Activated CD4-positive, CD25-positive, alpha-beta regulatory T cell (primary cell): ENCODE measurements at places on chromosomes 2 and 18.

DNA sequence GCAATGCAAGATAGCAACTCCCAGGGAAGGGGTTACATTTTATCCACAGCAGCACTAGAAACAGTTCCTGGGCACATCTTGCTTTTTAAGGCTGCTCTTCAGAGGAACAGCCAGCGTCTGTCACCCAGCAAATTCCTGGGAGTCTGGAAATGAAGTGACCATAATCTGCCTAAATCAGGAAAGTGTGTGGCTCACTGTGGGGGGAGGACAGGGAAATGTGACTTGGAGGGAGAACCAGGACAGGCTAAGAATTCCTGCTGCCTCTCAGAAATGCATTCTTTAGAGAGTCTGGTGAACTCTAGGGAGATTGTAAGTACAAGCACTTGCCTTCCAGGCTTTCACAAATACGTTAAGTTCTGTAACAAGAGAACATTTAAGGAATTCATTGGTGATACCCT, 364.3 kb upstream of the SPHKAP start:
- DNase-seq, result no peak

- no peak for DNase-seq
Measured at GRCh38 chr18:48638451-48638850, 99.6 kb downstream of the CTIF start.

DNA sequence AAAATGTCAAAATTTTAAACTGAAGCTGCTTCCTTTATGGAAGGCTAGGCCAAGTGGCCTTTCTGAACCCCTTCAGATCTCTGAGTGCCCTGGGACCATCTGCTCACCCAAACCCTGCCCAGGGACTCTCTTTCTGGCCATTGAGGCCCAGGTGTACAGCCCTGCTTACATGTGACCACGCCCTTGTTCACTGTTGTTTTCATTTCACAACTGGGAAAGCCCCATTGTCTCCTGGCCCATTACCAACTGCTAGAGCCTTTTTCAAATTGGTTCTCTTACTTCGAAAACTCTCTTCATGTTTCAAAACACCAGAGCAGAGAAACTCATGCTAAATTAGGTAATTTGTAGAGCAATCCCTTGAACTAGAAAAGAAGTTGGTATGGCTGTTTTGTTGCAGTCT, 219.5 kb upstream of the TANK start:
- DNase-seq, result no peak

GRCh38 chr2:80322311-80322920, 17.9 kb upstream of the LRRTM1 start:
- no peak for DNase-seq

- DNase-seq, result no peak
Measured at GRCh38 chr2:10348891-10349290, 46.2 kb downstream of the HPCAL1 start.

DNA sequence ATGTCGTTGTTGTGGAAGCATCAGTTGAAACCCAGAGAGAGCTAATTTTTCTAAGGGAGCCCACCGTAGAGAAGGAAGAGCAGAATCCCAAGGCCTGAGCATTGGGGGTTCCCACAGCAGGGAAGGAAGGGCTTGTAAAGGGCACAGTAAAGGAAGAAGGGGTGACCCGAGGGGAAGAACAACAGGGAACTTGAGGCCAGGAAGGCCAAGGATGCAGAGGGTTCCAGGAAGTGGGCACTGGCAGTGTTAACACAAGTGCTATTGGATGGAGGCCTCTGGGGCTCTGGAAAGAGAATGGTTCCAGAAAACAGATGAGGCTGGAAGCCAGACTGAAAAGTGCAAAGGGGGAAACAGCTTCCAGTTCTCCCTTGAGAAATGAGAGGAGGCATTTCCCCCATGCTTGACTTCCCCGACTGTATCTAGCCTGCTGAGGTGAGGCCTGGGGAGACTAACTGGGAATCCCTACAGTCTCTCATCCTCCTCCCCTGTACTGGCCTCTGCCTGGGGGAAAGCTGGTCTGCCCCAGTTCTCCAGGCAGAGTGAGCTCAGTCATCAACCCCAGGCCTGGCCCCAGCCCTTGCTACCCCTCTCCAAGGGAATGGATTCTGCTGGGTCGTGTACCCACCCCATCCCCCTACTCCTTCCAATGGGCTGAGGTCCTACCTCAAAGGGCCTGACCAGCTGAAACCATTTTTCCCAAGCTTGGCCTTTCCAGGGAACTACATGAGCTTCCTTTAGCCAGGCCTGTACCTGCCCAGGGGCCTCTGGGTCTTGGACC, 43.2 kb upstream of the MRPL33 start:
- no peak for DNase-seq

DNA sequence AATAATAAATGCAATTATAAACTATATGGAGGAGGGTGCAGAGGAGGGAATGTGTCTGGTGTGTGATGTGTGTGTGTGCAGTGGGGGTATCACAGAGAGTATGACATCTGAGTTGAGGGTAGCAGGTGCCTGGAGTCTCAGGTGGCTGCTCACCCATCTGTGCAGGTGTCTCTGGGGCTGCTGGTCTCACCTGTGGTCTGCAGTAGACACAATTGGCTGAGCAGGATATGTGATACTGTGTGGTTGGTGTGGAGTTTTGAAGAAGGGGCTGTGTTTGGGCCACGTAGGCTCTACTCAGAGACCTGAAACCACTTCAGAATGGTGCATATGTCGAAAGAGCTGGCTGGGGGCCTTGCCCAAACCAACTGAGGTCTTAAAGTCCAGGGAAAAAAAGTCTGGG, 17.0 kb downstream of the FABP1 start:
- DNase-seq, result no peak

DNA sequence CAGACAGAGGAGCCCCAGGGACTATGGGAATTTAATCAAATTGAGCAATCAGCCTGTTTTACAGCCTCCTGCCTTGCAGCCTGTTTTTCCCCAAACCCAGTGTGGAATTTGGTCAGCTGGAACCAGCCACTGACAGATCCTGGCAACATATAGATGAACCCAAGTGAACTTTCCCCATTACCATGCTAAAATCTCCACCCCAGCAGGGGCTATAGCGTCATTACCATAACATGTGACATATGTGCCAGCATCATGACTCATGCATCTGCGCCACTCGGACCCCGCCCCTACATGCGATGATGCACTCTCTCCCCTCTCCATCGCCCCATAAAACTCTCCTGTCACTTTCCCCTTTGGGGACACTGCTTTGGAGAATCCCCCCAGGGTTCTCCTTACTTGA, 17.3 kb upstream of the FEZ2 start:
- DNase-seq, result no peak

DNA sequence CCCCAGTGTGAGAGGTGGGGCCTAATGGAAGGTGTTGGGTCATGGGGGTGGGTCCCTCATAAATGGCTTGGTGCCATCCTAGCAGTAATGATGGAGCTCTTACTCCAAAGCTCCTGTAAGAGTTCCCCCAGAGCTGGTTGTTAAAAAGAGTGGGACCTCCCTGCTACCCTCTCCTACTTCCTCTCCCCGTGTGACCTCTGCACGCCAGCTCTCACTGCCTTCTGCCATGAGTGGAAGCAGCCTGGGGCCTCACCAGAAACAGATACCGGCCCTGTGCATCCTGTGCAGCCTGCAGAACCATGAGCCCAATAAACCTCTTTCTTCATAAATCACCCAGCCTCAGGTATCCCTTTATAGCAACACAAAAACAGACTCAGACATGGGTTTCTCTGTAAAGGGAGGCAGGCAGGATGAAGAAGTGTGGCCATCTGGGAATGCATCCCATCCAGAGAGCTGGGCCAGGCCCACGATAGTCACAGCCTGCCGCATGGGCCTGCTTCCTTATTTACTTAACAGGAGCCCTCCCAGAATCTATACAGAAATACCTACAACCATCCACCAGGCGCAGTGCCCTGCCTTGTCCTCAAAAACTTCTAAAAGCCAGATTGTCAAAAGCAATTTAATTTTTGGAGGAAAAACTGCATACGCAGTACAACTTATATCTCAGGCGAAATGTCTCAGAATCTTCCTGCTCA, 7.5 kb downstream of the PRLH start:
- no peak for DNase-seq

GRCh38 chr18:12283256-12283655, 24.8 kb upstream of the TUBB6 start:
- DNase-seq, result no peak

GRCh38 chr2:215314896-215315295, 3.0 kb downstream of the ATIC start:
- DNase-seq, result no peak

GRCh38 chr2:217282531-217282930, 422.7 kb upstream of the TNP1 start:
- no peak for DNase-seq

- no peak for DNase-seq
Measured at GRCh38 chr18:9013926-9014373, 88.5 kb upstream of the NDUFV2 start.

- DNase-seq, result no peak
Measured at GRCh38 chr2:119068154-119068725, 90.3 kb downstream of the C1QL2 start.

GRCh38 chr2:202690321-202690900, 55.6 kb downstream of the FAM117B start:
- no peak for DNase-seq

DNA sequence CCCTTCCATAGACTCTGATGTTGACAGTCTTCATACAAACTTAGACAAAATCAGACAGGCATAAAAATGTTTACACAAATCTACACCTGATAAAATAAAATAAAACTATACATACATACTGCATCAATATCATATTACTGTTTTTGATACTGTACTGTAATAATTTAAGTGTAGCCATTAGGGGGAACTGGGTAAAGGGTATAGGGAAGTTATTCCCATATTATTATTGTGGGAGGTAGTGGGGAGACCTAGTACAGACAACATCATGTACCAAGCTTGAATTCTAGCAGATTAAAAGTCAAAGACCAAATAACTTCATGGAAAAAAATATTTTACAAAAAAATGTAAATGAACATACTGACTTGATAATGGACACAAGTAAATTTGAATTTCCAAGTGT, 43.3 kb downstream of the PUM2 start:
- no peak for DNase-seq

DNA sequence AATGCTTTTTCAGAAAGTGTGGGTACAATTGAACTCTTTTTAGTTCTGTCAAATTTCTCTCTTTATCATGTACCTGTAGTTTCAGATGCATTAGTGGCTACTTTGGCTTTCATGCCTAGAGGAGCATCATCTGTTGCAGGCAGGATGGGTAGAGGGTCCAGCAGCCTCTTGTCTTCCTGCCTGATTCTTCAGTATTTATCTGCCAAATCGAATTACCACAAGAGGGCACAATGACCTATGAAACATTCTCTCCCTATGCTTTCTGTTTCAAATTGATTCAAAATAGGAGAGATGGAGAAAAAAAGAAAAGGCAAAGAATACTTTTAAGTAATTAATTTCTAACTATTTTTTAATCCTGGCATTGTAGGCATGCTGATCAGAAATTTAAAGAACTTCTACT, 477.2 kb downstream of the TRIB2 start:
- no peak for DNase-seq

- no peak for DNase-seq
Measured at GRCh38 chr2:144519934-144520731, at the start of gene ZEB2. TSS of gene ZEB2 (minus strand) at chr2:144520119. CDS start at chr2:144517350, 2,769 bp downstream.

DNA sequence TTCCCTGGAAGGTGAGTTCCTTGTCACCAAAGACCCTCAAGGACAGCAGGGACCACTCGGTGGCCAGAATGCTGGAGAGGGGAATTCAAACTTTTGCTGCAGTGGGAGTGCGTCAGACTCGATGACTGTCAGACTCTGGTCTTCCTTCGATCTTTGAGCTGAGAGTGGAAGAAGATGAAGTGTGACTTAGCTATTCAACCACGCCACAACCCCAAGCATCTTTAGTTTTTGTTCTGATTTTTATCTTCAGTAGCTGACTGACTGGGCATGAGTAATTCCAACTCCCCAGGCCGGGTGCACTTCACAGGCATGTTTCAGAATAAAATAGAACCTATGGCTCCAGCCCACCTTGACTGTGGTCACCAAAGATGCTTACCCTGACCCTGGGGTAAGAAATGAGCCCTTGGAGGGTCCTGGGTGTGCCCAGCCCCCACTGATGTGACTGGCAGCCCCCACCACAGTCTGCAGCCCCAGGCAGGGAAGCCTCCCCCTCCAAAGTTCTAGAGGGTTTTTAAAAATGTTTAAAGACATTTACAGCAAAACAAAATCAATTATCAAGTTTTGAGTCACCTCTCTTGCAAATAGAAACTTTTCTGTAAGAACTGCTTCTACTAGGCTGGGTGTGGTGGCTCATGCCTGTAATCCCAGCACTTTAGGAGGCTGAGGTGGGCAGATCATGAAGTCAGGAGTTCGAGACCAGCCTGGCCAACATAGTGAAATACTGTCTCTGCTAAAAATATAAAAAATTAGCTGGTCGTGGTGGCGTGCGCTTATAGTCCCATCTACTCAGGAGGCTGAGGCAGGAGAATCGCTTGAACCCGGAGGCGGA, 24.9 kb upstream of the YWHAQ start:
- no peak for DNase-seq

GRCh38 chr2:230723363-230723762, 10.7 kb downstream of the CAB39 start:
- DNase-seq, result no peak

GRCh38 chr2:236658974-236659757, 89.5 kb downstream of the ACKR3 start:
- no peak for DNase-seq

GRCh38 chr2:20184067-20184938, 40.6 kb downstream of the SDC1 start:
- no peak for DNase-seq

GRCh38 chr2:150806336-150806735, 318.9 kb upstream of the RND3 start:
- DNase-seq, result no peak

GRCh38 chr2:227337442-227337841, 12.4 kb downstream of the MFF start:
- DNase-seq, result no peak

DNA sequence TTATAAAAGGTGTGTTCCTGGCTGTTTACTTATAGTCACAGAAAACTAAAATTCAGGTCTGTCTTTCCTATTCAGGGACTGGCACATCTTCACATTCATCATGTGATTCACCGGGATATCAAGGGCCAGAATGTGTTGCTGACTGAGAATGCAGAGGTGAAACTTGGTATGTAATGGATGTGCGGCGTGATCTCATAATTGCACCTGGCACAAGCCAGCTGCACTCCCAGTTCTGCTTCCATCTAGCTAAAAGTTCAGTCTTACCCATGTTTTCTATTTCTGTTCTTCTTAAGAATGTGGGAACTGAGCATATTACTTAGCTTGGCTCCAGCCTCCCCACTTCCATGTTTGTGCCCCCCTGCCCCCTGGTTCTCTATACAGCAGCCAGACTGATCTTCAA, 131.9 kb downstream of the MAP4K4 start:
- no peak for DNase-seq

DNA sequence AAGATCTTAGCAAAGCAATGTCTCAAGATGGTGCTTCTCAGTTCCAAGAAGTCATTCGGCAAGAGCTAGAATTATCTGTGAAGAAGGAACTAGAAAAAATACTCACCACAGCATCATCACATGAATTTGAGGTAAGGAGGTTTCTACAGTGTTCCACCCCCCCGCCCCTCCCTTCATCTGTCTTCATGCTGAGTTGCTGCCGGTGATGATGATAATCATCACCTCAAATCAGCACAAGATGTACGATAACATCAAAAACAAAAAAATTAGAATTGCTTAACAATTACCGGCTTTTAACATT, 14.6 kb downstream of the UGP2 start:
- DNase-seq, result peak; percentile 6
